ENCODE measurements at places on chromosomes 6 and 20. TPM values are rescaled to one million over a fixed set of nuclear protein-coding genes. Genes with fewer than 3 reads are reported as not detected.

Gene PAX1
- polyA plus RNA-seq, result not detected

DNA sequence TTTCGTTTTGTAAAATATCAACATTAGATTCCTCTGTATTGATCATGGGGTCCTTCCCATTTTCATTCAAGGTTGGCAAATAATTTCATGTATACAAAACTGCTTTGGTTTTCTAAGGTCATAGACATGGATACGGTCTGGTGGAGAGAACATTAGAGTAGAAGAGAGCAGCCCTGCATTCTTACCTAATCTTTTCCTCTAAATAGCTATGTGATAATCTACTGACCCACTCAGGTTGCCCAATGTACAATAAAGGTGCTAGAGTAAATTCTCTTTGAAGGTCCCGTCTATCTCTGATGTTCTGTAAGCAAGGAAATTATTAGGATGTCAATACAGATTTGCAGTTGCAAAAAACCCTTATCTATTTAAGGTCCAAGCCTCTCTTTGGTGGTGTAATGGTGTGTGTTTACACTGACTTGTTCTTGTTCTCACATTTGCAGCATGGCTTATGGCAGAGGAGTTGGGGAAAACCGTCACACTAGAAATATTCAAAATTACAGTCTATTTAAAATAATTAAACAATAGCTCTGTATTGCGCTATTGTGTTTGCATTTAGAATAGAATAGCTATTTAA, 31.2 kb upstream of the NOX3 start:
- H3K27ac ChIP-seq, result no peak overlapping the region
- no peak for DNase-seq
- no peak overlapping the region for H3K4me3 ChIP-seq
- no peaks in the 10 kb centered on the region for H3K27me3 ChIP-seq

Gene SH3BGRL2
- 0.74 TPM for polyA plus RNA-seq

GRCh38 chr20:63333241-63333836, 27.8 kb downstream of the CHRNA4 start:
- H3K27ac ChIP-seq, result no peak overlapping the region
- H3K27me3 ChIP-seq, result no peaks in the 10 kb centered on the region
- H3K4me3 ChIP-seq, result no peak overlapping the region
- DNase-seq, result no peak
- H3K36me3 ChIP-seq, result no peaks in the 10 kb centered on the region
- no peaks in the 10 kb centered on the region for H3K4me1 ChIP-seq

DNA sequence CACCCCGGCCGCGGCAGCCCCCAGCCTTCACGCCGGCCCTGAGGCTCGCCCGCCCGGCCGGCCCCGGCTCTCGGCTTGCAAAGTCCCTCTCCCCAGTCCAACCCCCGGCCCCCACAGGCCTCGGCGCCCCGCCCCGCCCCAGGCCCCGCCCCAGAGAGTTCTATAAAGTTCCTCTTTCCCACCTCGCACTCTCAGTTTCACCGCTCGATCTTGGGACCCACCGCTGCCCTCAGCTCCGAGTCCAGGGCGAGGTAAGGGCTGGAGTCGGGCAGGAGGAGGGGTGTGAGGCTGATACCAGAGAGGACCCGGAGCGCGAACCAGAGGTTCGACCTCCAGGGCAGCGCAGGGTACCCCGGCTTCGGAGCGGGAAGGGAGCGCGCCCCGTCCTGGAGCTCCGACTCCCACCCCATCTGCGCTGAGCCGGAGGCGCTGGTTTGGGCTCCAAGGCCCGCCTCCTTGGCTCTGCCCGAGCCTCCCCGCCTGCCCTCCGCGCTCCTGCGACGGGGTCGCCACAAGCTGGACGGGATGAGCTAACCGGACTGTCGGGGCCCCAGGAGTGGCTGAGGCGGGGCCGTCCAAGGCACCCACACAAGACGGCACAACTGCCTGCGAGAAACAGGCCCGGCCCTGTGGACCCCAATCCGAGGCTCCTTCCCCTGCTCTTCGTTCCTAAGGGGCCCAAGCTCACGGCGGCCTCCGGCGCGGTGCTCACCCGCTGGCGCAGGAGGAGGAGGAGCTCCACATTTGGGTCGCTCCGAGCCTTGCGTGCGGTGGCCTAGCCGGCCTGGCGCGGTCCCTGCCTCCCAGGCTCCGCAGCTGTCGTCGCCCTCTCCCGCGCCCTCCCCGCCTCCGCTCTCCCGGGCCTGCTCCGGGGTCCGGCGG, at the start of gene IRF4:
Gene IRF4, plus strand, starts transcription at position 194 of the 882 bp plus-strand sequence. CDS start 1,401 bp downstream, outside the sequence.
- no peaks in the 10 kb centered on the region for H3K36me3 ChIP-seq
- H3K4me3 ChIP-seq, result peak within 1 kb of the TSS; percentile 72
- H3K4me1 ChIP-seq, result peaks cover 13% of the 10 kb centered on the region
- peak within 1 kb of the TSS; percentile 60 for H3K27ac ChIP-seq
- no peak for DNase-seq

DNA sequence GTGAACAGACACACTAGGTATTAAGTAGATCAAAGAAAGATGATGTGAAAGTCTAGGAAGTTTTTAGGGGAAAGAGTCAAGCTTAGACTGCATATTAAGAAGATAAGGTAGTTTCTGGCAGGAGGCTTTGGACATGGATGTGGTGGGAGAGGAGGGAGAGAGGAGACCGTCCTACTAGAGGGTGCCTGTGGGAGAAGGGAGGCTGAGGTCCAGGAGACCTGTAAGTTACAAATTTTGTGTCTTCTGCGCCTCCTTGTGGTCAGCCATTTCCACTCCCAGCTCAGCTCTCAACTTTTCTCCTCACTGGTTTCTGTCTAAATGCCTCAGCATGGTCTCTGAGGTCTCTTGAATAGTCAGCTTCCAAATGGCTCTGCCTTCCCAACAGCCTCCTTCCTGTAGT, 193.5 kb downstream of the UNC5CL start:
- H3K4me3 ChIP-seq, result no peak overlapping the region
- H3K36me3 ChIP-seq, result no peaks in the 10 kb centered on the region
- no peaks in the 10 kb centered on the region for H3K4me1 ChIP-seq
- no peak overlapping the region for H3K27ac ChIP-seq

Gene NKX2-2
- not detected for polyA plus RNA-seq

DNA sequence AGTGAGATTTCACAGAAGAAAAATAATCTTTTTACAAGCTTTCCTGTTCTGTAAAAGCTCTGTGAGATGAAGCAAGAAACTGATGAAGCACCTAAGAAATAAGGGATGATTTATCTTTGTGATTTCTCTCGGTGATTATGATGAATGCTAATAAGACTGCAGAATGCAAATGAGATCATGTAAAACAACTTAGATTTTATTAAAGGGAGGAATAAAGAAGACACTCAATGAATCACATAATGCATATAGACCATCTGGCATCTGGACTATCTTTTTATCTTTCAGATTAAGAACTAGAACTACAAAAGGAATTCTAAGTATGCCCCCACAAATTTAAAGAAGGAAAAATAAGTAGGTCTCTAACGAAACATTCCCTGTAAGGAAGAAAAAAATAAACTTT, 361.5 kb upstream of the OPRM1 start:
- no peaks in the 10 kb centered on the region for H3K4me1 ChIP-seq
- H3K27ac ChIP-seq, result no peak overlapping the region
- no peaks in the 10 kb centered on the region for H3K27me3 ChIP-seq
- H3K4me3 ChIP-seq, result no peak overlapping the region

Gene BNIP5
- not detected for polyA plus RNA-seq

Gene MEP1A
- not detected for polyA plus RNA-seq

Gene GSTA2
- not detected for polyA plus RNA-seq

DNA sequence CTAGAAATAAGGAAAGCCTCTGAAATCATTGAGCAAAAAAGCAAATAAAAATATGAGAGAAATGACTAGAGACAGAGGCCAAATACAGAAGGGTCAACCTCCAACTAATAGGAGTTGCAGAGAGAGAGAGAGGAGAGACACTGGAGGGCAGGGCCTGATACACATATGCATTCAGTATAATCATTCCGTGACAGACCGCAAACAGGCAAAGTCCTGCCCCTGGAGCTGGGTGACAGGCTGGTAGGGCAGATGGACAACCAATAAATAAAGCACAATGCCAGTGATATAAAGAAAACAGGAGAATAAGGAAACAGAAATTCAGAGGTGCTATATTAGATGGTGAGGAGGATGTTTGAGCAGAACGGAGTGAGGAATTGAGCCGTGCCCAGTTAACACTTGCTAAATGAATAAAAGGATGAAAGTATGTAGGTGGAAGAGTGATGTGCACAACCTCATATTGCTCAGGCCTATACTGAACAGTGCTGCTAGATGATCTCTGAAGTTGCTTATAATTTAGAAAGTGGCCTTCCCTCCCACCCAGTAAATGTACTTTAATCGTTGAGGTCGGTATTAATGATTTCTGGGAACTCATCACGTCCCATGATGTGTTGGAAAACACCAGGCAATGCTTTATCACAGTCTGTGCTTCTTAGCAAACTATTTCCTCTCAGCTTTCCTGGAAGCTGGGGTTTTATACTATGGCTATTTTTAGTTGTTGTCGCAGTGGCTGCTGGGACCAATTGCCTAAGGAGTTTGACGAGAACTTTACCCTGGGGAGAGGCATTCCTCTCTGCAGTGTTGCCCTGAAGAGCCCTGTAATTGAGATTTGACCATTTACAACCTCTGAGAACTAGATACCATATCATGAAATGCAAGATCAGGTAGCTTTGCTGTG, 37.6 kb upstream of the CLIC5 start:
- no peaks in the 10 kb centered on the region for H3K36me3 ChIP-seq
- H3K27me3 ChIP-seq, result peaks cover 2% of the 10 kb centered on the region
- DNase-seq, result no peak

DNA sequence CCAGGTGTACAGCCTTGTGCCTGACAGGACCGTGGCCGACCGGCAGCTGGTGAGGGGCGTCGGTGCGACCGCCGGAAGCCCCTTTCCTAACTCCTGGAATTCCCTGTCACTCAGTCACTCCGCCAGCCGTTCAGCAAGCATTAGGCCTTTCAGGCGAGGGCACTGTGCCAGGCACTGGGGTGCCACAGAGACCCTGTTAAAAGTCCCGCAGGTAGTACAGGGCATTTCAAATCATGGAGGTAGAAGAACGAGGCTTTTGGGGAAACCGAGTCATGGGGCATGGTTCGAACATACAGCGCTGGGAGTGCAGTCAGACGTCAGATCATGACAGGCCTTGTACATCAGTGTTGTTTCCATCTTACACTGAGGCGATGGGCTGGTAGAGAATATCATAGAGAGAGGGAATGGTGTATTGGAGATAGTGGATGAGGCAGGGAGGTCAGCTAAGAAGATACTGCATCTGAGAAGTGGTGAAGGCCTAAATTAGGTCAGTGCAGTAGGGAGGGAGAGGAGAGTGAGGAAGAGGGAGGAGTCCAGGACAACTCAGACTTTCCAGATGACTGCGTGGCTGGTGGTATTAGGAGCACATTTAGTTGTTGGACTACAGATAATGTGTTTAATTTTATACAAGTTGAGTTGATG, 892 bp upstream of the DXO start:
- no peak for DNase-seq
- peak overlapping the region; percentile 97 for H3K27ac ChIP-seq
- H3K4me1 ChIP-seq, result peaks cover 22% of the 10 kb centered on the region
- H3K36me3 ChIP-seq, result no peaks in the 10 kb centered on the region
- peak overlapping the region; percentile 90 for H3K4me3 ChIP-seq

Gene TBC1D22B
- polyA plus RNA-seq, result 7.7 TPM

GRCh38 chr6:36095497-36096391, 34.6 kb upstream of the MAPK13 start:
- H3K36me3 ChIP-seq, result no peaks in the 10 kb centered on the region
- H3K27me3 ChIP-seq, result no peaks in the 10 kb centered on the region
- peaks cover 22% of the 10 kb centered on the region for H3K4me1 ChIP-seq
- H3K27ac ChIP-seq, result peak overlapping the region; percentile 62
- DNase-seq, result no peak

- H3K27ac ChIP-seq, result no peak overlapping the region
- no peak overlapping the region for H3K4me3 ChIP-seq
- H3K27me3 ChIP-seq, result no peaks in the 10 kb centered on the region
- no peaks in the 10 kb centered on the region for H3K36me3 ChIP-seq
These were observed 9.5 kb upstream of the ATRN start for GRCh38 chr20:3461211-3461771.

- peaks cover 30% of the 10 kb centered on the region for H3K36me3 ChIP-seq
- H3K27me3 ChIP-seq, result no peaks in the 10 kb centered on the region
- peak; percentile 14 for DNase-seq
- no peak overlapping the region for H3K27ac ChIP-seq
- peaks cover 55% of the 10 kb centered on the region for H3K4me1 ChIP-seq
These were observed 66.5 kb downstream of the KCNS1 start for GRCh38 chr20:45034436-45034835.
